HFFc6 (cell line): ENCODE measurements at places on chromosomes 4 and X. TPM values are rescaled to one million over a fixed set of nuclear protein-coding genes. Genes with fewer than 3 reads are reported as not detected.

Gene IBSP
- total RNA-seq = not detected in 3 replicates

Gene SLC26A1
- 0.15 to 0.16 TPM in 2 of 3 replicates, not detected in the other for total RNA-seq

GRCh38 chrX:104013158-104013557 lies 350 bp downstream of the H2BW1 start:
- DNase-seq = no peak

Gene ENAM
- total RNA-seq = 0.08 to 0.26 TPM in 2 of 3 replicates, not detected in the other

Gene SAGE1
- total RNA-seq = not detected in 2 replicates

Gene DSPP
- not detected in 2 replicates for total RNA-seq

- no peak for DNase-seq
Observed at GRCh38 chr4:172809319-172809718, 359.3 kb upstream of the GALNT7 start.

DNA sequence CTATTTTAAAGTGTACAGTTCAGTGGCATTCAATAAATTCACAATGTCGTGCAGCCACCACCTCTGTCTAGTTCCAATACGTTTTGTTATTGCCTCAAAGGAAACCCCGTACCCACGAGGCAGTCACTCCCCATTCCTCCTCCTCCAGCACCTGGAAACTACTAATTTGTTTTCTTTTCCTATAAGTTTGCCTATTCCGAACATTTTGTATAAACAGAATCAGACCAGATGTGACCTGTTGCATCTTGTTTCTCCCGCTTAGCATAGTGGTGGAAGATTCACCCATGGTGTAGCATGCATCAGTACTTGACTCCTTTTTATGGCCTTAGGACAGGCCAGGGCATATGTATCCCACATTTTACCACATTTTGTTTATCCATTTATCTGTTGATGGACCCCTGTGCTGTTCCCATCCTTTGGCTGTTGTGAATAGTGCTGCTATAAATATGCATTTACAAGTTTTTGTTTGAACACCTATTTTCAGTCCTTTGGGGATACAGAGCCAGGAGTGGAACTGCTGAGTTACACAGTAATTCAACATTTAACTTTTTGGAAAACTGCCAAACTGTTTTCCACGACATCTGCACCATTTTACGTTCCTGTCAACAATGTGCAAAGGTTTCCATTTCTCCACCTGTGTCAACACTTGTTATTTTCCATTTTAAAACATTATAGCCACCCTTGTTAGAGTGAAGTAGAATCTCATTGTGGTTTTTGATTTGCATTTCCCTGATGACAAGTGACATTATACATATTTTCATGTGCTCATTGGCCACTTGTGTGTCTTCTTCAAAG lies 57.8 kb upstream of the STX18 start:
- no peak for DNase-seq

Gene PARM1
- 0.05 to 0.26 TPM (median 0.09 TPM) in 3 replicates for total RNA-seq
